Progenitor cell of endocrine pancreas (in vitro differentiated cells): ENCODE measurements at places on chromosomes 12 and 14.

DNA sequence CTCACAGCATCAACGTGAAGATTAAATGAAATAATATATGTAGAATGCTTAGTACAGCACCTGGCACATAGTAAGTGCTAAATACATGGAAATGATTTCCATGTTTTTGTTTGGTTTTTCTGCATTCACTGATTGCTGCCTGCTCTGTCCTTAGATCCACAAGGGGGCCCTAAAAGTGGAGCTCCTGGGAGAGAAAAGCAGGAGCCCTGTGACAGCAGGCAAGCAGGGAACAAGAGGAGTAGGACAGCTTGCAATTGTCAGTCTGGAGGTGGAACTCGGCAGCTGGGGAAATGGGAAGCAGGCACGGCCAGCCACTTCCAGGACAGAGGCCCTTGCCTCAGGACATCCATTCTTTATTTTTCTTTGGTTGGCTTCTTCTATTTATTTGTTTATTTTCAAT lies 292.9 kb downstream of the BMP4 start:
- no peak for DNase-seq

DNA sequence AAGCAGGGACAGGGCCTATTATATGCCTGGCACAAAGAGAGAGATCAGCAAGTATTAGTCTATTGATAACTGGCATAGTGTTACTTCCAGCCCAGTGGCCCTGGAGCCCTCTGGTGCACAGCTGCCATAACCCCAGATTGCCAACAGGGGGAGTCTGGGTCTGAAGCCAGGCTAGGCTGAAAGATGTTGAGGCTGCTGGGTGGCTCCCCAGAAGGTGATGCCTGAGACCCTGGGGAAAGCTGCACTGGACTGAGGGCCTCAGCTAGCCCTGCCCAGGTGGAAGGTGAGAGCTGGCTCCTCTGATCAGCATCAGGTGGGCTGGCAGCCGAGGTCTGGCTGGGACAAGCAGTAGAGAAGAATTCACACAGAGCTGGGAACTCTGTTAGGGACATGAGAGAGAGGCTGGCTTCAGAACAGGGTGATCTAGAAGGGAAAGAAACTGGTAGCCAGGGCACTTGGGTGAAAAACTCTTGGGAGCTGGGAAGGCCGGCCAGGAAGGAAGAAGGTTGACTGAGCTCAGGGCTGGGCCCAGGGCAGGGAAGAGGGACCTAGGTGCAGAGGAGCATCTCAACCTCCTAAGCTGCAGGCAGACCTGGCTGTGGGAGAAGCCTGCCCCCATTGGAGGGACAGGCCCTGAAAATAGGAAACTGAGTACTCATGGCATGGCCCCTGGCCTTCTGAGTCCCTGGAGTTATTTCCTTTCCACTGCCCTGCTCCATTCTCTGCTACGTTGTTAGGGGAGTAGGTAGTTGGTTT lies 3.9 kb downstream of the GZMH start:
- DNase-seq = no peak

- no peak for DNase-seq
Measured at GRCh38 chr14:68223631-68224030, 404.1 kb downstream of the RAD51B start.

DNA sequence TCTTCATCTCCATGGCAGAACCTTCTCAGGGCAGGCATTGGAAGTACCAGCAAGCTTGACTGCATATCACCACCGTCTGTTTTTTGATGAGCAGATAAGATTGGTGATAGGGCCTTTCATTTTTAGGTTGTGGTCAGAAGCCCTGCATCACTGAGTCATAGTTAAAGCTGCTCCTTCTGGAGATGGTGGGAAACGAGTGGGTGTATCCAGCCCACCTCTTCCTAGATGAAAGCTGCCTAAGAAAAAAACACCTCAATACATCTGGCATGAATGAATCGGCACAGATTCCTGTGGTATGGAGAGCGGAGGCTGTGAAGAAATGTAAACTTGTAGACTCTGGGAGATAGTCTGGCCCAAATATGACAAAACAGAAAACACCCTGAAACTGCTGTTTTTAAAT lies 248.7 kb upstream of the EGLN3 start:
- no peak for DNase-seq

DNA sequence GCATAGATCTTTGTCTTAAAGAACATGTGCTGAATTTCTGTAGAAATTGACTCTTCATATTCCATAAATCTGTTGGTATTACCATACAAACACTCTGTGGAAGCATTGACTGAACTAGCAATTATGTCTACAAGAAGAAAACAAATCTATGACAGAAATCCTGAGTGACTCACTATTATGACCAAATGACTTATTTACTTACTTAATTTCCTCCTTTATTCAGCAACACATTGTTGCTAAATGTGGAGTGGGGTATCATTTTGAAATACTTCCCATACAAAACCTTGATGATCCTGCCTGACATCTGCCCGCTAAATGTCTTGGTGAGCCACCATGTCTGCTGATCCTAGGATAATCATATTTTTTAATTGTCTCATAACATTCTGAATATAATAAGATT lies 99.1 kb upstream of the SLCO1C1 start:
- DNase-seq = no peak

DNA sequence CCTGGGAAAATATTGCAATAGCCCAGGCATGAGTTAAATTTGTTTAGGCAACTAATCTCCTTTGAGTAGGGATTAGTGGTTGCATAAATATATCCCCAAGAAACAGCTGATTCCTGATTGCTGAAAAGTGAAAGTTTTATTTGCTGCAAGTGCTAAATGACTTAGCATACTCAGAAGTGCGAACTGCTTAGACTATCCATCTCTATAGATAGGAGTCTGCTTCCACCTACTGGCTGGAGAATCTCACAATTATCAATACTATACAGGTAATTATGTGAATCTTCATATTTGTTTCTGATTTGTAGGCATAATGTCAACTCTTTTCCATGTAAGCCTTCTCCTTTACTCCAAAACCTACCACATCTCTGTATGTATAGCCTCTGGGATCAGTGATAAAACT lies 12.0 kb upstream of the SLCO1B3 start:
- no peak for DNase-seq

GRCh38 chr12:47739979-47740378 lies 14.7 kb upstream of the ENDOU start:
- no peak for DNase-seq

GRCh38 chr12:49294086-49294803 lies 702 bp upstream of the PRPH start:
- DNase-seq = no peak

- DNase-seq = no peak
Measured at GRCh38 chr12:1046727-1047126, 55.7 kb downstream of the ERC1 start.

GRCh38 chr12:1122786-1123185 lies 131.8 kb downstream of the ERC1 start:
- no peak for DNase-seq

DNA sequence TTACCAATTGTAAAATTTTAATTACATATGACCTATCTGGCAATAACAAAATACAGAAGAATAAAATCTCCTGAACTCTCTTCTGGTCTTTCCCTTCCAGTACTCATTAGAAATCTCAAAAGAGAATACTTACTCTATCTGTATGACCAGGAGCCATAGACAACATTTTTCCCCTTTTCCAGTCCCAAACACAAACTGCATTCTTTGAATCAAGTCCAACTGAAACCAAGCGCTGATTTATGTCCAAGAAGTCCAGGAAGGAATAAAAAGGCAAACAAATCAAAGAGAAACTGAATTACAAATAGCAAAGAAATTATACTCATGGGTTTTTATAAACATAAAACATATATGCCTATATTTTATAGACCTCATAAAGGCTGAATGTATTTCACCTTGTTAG lies 46.7 kb downstream of the EML5 start:
- no peak for DNase-seq

DNA sequence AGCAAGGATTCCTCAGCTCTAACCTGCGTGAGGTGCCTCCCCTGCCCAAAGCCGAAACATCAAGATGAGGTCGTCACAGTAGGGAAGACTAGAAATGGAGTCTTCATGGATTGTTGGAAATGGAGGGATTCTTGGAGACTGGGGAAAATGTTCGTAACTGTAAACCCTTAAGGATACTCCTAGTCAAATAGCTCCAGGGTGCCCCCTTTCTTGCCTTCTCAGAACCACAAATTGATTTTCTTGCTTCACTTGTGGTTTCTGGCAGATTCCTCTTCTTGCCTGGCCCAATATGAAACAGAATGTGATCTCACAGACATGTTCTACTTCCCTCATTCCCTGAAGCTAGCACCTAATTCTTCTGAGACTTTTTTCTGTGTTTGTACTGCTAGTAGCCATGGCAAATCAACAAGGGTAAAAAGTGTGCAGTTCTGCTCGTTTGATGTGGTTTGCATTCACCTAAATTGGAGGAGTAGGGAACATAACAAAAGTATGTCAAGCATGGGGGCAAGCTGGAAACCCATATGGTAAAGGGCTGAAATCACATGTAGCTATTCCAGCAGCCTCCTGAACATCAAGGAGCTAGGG lies 332.0 kb downstream of the PAWR start:
- no peak for DNase-seq

DNA sequence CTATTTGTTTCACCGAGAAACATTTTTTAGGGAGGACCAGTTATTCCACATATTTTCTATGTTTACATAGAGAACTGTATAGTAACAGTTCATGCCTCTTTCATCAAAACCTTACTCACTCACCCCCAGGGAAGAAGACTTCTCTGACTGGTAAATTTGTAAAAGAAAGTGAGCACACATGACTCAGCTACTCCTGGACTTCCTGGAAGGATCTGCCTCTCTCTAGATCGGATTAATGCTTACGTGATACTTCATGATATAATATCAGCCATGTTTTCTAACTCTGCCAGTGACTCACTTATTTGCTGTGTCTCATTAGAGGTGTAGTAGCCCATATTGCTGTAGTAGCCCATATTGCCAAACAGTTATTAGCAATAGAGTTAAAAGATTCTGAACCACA lies 494.3 kb upstream of the ATXN7L3B start:
- no peak for DNase-seq

DNA sequence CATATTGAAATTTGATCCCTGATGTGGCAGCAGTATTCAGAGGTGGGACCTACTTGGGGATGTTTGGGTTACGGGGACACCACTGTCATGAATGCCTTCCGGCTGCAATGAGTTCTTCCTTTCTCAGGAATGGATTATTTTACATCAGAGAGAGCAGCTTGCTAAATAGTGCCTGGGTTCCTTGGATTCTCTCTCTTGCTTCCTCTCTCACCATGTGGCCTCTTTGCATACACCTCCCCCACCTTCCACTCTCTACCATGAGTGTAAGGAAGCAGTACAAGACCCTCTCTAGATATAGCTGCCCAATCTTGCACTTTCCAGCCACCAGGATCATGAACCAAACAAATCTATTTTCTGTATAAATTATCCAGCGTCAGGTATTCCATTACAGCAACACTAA lies 15.4 kb upstream of the SCAF11 start:
- no peak for DNase-seq

GRCh38 chr14:24232645-24233537 lies at the start of gene GMPR2:
GMPR2 (plus strand) TSS chr14:24232929; CDS start chr14:24233254, 325 bp downstream.
- DNase-seq = no peak

DNA sequence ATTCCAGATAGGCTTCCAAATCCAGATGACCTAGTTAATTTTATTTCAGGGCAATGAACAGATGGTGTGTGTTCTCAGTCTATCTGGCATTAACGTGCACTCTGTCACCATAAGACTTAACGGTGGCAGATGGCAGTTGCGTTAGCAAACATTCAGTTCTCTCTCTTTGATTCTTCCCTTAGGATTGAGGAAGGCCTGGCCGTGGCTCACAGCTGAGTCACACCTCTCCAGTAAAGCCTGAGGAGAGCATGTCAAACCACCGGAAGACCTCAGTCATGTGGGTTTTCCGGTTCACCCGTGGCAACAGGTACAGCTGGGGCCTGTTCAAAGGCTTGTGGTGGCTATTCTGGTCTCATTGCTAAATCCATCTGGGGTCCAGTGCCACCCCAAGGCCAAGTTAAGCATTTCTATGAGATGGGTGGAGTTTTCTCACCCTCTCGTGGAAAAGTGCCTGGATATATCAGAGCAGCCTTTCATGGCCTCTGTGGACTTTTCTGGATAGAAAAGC lies 545.1 kb upstream of the ATP2B1 start:
- DNase-seq = no peak

GRCh38 chr12:65526311-65526710 lies 247.8 kb downstream of the MSRB3 start:
- DNase-seq = no peak

DNA sequence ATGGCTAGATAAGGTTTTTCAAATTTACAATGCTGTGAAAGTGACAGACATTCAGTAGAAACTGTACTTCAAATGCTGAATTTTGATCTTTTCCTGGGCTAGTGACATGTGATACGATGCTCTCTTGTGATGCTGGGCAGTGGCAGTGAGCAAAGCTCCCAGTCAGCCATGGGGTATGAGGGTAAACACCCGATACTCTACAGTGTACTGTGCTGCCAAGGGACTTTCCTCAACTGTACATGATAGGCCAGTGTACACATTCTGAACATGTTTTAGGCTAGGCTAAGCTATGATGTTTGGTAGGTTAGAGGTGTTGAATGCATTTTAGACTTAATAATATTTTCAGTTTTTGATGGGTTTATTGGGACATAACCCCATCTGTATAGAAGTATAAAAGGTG lies 17.6 kb downstream of the MBIP start:
- DNase-seq = no peak

DNA sequence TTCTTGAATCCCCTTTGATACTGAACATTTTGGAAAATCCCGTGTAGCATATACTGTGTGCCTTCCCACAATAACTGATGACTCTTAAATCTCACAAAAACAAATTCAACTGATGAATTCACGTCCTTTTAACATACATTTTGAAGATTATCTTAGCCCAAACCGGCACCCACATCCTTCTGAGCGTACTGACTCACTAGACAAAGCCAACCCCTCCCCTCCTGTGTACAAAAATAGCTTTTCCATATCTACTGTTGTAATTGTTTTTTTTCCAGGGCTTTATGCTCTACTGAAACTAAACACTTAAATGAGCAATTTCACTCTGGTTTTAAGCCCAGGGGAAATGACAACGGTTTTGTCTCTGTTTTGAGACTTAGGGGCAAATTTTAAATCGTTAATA lies 109.4 kb upstream of the ATF7IP start:
- no peak for DNase-seq

DNA sequence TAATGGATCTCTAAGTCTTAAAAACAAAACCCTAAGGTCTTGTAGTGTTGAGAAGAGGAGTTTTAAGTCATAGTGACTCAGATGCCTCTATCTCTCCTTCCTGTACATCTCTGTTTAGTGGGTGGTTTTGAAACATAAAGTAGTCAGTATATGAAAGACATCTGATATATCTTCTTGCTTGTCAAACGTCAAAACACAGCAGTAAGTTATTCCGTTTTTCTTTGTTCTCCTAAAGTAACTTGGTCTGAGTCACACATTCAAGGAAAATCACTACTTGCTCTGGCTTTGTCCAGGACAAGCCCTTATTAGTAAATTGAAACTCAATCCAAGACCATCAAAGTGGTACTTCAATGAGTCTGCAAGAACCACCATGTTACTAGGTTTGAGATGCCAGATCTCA lies 1172.5 kb downstream of the BCL11B start:
- DNase-seq = no peak

GRCh38 chr12:15996254-15996653 lies 85.1 kb downstream of the DERA start:
- DNase-seq = no peak

GRCh38 chr12:115623275-115623674 lies 654.2 kb downstream of the MED13L start:
- DNase-seq = no peak

GRCh38 chr12:26825459-26826016 lies 7.5 kb downstream of the ITPR2 start:
- no peak for DNase-seq
